ENCODE measurements at places on chromosomes 2 and 18. TPM values are rescaled to one million over a fixed set of nuclear protein-coding genes. Genes with fewer than 3 reads are reported as not detected.

VPS54 gene
- 12.6 TPM for total RNA-seq

CBLN2 gene
- not detected for total RNA-seq

LYPD6B gene
- 3.2 TPM for total RNA-seq

ZNF385B gene
- 0.32 TPM for total RNA-seq

BUB1 gene
- 15.9 TPM for total RNA-seq

FLACC1 gene
- total RNA-seq: 0.56 TPM

PROM2 gene
- 100 TPM for total RNA-seq

ARHGAP28 gene
- 2.4 TPM for total RNA-seq

TIGD1 gene
- total RNA-seq: 2.5 TPM

LOXHD1 gene
- total RNA-seq: 0.12 TPM

DSEL gene
- 0.48 TPM for total RNA-seq

KCNJ3 gene
- not detected for total RNA-seq

PLGLB2 gene
- 0.20 TPM for total RNA-seq

SMYD5 gene
- total RNA-seq: 11.7 TPM

POLE4 gene
- 42.4 TPM for total RNA-seq

TEKT4 gene
- total RNA-seq: not detected

RETREG2 gene
- total RNA-seq: 41.6 TPM

SERPINB2 gene
- total RNA-seq: 139 TPM

PCARE gene
- 0.08 TPM for total RNA-seq

POTEF gene
- not detected for total RNA-seq

ALPG gene
- total RNA-seq: not detected

CTAGE1 gene
- total RNA-seq: not detected

EVX2 gene
- total RNA-seq: not detected

GCG gene
- total RNA-seq: not detected

HJURP gene
- 9.4 TPM for total RNA-seq

DCAF17 gene
- 9.4 TPM for total RNA-seq

PRKAG3 gene
- not detected for total RNA-seq

ZSWIM2 gene
- not detected for total RNA-seq

PLGLB1 gene
- 0.64 TPM for total RNA-seq

FOXD4L1 gene
- 0.16 TPM for total RNA-seq

CNGA3 gene
- total RNA-seq: not detected

UCN gene
- 0.56 TPM for total RNA-seq

TRIM43 gene
- not detected for total RNA-seq

SCYGR4 gene
- total RNA-seq: not detected

WDR7 gene
- total RNA-seq: 12.8 TPM

SH3BP4 gene
- 10.7 TPM for total RNA-seq

CKAP2L gene
- 14.0 TPM for total RNA-seq

CCDC141 gene
- 0.28 TPM for total RNA-seq

PARD6G gene
- total RNA-seq: 33.8 TPM

TUBA3E gene
- not detected for total RNA-seq
